ENCODE measurements at places on chromosomes 4 and X.

GRCh38 chr4:6742989-6743388, 27.0 kb downstream of the BLOC1S4 start:
- no peak for DNase-seq

DNA sequence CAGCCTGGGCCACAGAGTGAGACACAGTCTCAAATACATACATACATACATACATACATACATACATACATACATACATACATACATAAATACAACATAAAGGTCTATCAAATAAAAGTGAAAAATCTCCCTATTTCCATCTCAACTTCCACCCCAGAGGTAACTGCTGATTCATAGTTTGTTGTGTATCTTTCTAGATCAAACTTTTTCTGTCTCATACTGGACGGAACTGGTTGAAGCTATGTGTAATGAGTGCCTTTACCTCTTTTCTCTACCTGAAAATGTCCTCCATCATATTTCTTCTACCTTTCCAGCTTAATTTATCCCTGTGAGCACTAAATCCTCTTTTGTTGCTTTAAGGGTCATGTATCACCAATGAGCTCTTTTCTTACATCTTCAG, 102.5 kb downstream of the HDAC8 start:
- DNase-seq, result no peak

GRCh38 chr4:5893004-5893580, at the start of gene CRMP1:
TSS of gene CRMP1 (minus strand) at chr4:5893086. CDS start at chr4:5892969, 117 bp downstream.
- peak; percentile 81 for DNase-seq

- DNase-seq, result no peak
Measured at GRCh38 chr4:111754003-111754402, 391.3 kb upstream of the FAM241A start.

DNA sequence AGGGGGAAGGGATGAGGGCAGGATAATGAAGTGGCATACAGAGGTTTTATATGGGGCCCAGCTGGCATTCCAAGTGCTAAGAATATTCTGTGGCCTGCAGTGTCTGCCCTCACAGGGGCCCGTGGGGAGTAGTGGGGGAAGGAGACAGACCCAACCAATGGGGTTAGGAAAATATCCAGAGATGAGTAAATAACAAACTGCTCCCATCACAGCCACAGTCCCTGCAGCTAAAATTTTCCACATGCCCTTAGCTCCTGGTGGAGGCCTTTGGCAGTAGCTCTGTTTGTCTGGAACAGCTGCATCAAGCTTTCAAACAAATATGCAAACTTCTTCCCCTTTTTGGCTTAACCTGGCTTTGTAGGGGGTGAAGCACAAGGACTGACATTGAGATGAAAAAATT, 3.1 kb downstream of the SRPX2 start:
- DNase-seq, result no peak

DNA sequence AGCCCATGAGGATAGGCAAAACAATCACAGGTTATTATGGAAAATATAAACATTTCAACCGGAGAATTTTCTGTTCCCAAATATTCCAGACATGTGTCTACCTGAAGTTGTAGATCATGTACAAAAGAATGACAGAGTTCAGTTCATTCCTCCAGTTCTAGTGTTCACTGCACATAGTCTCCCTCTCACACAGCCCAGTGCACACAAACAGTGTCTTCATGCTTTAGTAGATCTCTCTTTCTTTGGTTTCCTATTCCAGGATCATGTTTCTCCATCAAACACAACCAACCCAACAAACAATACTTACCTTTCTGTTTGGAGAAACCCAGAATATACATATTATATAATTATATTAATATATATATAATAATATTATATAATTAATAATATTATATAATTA, 671.9 kb downstream of the TRIML1 start:
- no peak for DNase-seq

GRCh38 chr4:80463509-80463908, 128.0 kb downstream of the CFAP299 start:
- DNase-seq, result no peak

- DNase-seq, result no peak
Measured at GRCh38 chrX:19840899-19841648, 46.3 kb downstream of the SH3KBP1 start.

DNA sequence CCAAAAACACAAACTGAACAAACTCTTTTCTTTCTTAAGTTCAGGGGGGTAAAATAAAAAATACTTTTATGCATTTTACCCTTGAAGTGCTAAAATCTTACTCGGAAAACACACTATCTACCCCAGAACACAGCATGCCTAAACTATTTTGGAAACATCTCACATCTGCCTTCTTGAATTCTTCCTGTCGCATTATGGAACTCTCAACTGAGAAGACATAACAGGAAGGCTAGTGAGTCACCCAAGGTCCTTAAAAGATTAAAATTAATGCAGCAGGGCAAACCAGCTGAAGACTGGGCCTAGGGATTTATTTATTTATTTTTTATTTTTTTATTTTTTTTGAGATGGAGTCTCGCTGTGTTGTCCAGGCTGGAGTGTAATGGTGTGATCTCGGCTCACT, 208.2 kb downstream of the APBB2 start:
- DNase-seq, result no peak

DNA sequence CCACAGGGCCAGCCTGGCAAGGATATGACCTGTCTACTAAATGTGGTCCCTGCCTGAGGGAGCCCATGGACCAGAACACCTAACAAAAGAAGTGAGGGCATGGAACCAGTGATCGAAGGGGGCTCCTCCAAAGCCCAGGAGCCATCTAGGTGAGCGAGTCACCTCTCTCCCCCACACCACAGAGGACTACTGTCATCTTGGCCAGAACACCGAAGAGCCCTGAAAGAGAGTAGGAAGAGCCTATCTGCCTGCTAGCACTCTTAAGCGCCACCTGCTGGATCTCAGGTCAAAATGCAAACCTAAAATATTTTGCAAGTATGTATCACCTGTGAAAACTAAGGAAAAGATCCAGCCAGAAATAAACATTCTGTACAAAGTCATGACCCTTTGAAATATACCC, 137.9 kb upstream of the ZXDB start:
- no peak for DNase-seq

DNA sequence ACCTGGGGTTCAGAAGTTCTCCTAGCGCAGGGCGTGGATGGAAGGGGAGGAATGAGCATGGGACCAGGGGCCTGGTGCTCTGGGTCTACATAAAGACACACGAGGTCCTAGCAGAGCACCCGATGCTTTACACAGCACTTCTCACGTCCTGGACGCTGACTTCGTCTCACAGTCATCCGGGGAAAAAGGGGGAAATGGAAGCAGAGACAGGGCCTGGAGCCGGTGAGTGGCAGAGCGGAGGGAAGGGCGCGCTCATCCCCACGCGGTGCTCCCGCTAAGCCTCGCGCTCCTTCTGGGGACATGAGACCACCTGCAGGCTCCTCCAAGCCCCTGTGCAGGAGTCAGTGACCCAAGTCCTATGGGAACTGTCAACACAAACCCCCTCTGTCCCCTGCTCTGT, 157.7 kb downstream of the AFAP1 start:
- DNase-seq, result no peak

DNA sequence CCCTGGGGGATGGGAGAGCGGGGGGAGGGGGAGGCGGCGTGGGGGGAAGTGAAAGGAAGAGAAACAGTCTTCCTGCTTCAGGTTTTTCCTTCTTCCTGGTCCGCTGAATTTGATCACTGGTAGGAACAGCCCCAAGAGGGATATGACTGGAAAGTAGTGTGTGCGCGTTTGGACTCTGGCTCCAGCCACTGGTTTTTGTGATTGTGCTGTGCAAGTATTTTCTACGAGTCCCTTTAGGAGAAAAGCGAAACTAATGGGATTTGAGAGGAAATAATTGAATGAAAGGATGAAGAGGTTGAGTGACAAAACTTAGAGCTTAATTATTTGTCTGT, 836 bp downstream of the PRRG1 start:
- no peak for DNase-seq

DNA sequence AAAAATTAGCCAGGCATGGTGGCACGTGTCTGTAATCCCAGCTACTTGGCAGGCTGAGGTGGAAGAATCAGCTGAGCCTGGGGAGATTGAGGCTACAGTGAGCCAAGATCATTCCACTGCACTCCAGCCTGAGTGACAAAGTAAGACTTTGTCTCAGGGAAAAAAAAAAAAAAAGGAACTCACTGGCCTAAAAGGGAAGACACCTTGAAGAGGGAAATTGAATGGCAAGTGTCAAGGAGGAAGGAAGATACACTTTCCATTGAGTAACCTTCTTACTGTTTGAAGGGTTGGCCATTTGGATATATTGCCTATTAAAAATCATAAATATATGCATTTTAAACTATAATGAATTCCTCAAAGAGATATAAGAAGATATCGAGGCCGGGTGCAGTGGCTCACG, 147.5 kb upstream of the FAM241A start:
- no peak for DNase-seq

- DNase-seq, result peak; percentile 68
Measured at GRCh38 chrX:115690511-115691216, 129.7 kb downstream of the PLS3 start.

DNA sequence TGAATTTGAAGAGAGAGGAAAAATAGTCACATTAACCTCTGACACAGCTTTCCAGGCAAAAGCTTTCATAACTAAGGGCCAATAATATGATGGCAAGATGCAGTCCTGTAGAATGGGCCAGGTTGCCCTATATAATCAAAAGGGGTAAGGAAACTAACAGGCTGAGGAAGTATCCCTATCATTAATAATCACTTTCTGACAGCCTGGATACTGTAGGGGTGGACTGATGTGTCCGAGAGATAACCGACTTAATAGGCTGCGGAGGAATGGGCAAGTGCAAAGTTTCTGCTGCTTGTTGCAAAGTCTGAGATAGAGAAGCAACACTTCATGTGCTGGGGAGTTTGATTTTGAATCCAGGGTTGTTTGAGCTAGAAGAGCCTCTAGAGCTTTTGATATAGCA, 94.8 kb downstream of the DNAAF6 start:
- no peak for DNase-seq

DNA sequence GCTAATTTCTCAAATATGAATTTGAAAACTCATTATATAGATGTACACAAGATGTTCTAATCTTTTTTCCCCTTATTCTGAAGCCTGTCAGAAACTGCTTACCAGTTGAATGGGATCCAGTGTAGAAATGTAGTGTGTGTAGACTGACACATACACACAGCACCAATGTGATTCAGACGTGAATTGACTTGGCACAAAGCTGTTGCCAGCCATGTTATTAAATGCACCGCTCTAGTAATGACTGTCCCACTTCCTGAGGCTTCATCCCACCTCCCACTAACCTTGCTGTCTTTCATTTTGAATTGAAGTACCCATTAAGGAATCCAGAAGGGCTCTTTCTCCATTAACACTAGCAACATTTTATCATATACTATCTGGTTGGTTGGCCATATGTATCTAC, 146.6 kb downstream of the PPA2 start:
- DNase-seq, result no peak

DNA sequence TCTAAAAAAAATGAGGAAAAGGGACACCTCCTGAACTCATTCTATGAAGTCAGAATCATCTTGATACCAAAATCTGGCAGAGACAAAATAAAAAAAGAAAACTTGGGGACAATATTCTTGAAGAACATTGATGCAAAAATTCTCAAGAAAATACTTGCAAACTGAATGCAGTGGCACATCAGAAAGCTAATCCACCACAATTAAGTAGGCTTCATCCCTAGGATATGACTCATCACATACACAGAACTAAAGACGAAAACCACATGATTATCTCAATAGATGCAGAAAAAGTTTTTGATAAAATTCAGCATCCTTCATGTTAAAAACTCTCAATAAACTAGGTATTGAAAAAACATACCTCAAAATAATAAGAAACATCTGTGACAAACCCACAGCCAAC, 98.3 kb downstream of the FAM47B start:
- no peak for DNase-seq

DNA sequence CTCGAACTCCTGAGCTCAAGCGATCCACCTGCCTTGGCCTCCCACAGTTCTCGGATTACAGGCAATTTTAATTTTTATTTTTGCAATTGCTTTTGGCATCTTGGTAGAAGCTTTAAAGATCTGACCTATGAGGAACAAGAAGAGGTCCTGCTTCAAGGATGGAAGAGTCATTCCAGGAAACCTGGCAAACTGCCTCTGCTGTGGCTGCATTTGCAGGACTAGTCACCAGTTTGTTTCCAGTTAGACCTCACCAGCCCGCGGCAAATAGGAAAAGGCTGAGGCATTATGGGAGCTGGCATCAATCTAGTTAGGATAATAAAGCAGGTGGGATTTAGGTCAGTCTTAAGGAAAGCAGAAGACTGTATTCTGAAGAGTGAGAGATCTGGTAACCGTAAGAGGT, 51.9 kb upstream of the LAS1L start:
- DNase-seq, result no peak

DNA sequence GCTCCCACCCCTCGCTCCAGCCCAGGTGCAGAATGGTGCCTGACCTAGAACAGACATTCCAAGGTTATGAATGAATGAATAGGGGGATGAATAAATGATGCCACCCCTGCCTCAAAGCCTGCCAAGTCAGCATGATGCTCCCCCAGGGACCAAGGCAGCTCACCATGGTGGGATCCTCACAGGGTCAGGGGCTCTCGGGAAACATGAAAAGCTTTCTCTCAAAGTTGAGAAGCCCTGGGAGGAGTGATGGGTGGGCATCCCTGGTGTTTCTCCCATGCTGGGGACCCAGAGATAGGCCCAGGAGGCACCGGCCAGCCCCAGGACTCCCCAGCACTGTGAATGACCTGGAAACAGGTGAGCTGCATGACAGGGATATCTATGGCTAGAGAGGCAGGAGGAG, 58.9 kb downstream of the HTRA3 start:
- DNase-seq, result no peak

GRCh38 chr4:141425124-141425523, 204.4 kb downstream of the ZNF330 start:
- no peak for DNase-seq

DNA sequence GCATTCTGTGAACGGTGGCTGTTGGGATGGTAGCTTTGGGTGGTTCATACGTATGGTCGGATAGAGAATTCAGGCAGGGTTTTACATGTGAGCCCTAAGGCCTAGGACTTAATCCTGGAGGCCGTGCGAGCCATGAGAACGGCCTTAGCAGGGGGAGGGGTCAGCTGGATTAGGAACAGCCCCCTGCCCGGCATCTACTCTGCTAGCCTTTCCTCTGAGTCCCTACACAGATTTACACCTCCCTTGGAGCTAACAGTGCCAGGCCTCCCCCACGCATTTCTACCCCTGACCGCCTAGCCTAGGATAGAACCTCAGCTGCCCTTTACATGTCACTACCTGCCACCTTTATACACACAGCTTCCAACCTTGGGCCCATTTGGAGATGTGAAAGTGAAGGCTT, 7.1 kb downstream of the PRAF2 start:
- no peak for DNase-seq

DNA sequence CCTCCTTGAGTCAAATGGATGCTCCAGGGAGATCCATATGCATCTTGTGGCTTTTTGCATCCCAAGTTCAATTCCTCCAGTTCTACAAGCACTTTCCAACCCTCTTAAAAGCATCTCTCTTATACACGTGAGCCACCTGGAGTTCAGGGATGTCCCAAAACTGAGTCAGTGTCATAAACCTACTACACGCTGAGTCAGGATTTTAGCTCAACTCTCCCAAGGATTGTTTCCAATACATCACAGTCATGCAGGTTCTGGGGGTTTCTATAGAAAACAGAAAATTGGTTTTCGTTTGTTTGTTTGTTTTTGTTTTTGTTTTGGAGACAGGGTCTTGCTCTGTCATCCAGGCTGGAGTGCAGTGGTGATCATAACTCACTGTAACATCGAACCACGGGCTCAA, 25.9 kb upstream of the ESX1 start:
- no peak for DNase-seq
